ENCODE measurements at places on chromosomes 13 and 19.

GRCh38 chr13:46982856-46983582 is 86.2 kb upstream of the HTR2A start:
- peak; percentile 38 for DNase-seq

GRCh38 chr19:13795595-13796300 is 505 bp downstream of the ZSWIM4 start:
- no peak for DNase-seq

- DNase-seq = no peak
These were observed 442 bp downstream of the REXO1 start for GRCh38 chr19:1847684-1848398.

DNA sequence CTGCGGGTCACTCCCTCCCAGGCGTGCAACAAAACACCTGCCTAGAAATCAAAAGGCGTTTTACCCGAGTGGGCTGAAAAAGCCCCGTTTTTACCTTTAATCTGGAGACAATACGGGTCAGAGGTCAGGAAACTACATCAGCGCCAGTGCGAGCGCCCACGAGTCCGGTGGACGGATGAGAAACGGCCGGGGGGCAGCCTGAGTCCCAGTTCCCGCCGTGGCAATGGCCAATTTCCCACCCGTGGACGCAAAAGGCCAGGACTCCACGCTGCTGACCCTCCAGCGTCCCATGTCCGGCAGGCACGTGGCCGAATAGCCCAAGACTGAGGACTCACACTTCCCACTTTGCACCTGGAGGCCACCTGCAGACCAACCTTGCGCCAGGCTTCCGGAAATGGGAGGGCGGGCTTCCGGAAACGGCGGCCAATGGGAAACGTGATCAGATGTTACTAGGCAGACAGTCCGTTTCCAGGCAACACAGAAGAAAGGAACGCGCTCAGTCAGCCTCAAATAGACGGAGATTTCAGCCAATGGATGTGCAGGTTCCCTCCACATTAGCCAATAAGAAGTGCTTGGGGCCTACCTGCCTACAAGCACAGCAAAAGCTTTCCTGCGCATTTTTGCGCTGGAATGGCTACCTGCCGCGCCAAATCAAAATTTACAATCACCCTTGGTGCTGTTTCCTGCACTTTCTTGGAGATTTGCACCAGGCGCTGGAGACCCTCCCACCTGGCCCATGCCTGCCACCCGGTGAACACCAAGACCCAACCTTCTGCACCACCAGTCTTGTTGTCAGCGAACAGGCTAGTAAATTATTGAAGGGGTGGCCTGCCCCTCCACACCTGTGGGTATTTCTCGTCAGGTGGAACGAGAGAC is 47.4 kb downstream of the ZFP14 start:
- DNase-seq = peak; percentile 89

GRCh38 chr19:10835089-10835753 is 791 bp downstream of the TMED1 start:
- no peak for DNase-seq

DNA sequence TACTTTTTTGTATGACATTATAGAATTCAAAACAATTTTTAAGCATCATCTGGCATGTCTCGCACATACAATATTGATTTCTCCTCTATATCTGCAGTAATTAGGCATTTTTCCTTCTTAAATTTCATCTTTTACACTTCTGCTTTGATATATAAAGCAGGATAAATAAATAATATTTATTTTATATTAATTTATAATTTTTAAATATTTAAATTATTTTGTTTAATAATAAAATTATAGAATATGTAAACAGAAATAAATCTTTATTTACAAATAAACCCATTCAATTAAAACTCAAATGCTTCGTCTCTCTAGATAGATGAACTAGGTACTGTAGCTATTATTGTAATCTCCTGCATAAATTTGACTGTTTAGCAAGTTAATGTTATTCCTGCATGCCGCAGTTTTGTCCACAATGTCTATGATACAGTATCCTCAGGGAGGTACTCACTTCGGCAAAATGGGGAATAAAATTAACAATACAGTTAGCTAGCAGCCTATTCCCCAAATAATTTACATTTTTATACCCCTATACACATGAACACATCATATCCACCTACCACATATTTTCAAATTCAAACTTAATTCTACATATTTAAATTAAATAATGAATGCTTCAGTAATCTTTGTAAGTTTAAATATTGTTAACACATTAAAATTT is 473.6 kb upstream of the SLC10A2 start:
- no peak for DNase-seq

- no peak for DNase-seq
These were observed 64.0 kb downstream of the SERP2 start for GRCh38 chr13:44437356-44438233.

DNA sequence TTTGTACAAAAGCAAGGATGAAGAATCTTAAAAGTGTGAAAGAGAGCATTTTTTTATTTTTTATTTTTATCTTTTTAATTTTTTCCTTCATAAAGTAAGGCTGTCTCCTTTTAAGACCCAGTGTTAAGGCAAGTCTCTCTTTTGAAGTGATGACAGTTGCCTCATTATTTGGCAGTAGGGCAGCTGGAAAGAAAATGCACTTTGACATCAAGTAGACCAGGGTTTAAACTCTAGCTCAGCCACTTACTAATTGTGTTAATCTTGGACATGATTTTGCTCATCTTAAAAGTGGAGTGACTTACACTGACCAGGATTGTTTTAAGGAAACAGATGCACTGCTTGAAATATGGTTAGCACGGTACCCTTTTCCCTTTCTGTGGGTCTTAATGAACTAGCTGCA is 18.5 kb downstream of the GPALPP1 start:
- DNase-seq = no peak

DNA sequence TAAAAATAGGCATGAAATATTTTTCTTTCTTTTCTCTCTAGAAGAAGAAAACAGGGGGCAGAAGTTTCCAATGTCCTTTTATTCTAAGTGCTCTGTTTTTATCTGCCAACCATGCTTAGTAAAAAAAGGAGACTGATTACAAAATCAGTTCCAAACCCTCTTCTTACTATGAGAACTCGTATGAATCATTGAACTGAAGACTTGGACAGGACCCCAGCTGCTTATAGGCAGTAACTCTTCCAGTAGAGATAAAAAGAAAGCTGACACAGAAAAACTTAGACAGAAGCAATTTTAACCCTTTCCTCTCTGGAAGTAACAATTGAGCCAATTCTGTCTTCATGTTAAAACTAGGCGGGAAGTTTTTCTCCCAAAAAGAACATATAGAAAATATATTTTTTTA is 24.5 kb upstream of the FREM2 start:
- DNase-seq = no peak

DNA sequence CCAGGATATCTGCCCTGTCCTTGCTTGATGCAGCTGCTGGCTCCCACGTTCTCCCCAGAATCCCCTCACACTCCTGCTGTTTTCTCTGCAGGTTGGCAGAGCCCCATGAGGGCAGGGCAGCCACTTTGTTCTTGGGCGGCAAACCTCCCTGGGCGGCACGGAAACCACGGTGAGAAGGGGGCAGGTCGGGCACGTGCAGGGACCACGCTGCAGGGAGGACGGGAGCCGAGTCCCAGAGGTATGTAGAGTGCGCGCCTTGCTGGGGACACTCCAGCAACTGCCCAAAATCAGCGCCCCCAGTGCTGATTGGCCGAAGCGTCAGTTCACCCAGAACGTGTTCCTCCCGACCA is 30.3 kb upstream of the MIER2 start:
- DNase-seq = no peak

DNA sequence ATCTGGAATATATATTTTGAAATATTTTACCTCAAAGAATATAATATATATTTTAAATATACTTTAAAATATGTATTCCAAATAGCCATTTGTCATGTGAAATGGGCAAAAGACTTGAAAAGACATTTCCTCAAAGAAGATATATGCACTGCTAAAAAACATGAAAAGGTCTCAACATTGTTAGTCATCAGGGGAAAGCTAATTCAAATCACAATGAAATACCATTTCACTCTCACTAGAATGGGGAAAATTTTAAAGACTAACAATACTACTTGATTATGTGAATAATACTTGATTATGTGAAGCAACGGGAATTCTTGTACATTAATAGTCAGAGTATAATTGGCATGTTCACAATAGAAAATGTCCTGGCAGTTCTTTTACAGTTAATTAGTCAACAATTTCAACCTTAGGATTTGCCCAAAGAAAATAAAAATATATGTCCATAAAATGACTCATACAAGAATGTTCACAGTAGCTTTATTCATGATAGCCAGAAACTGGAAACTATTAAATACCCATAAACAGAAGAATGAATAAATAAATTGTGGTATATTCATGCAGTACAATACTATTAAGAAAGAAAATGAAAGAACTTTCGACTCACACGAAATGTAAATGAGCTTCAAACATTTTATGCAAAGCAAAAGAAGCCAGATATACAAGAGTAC is 6.8 kb upstream of the KBTBD6 start:
- no peak for DNase-seq

DNA sequence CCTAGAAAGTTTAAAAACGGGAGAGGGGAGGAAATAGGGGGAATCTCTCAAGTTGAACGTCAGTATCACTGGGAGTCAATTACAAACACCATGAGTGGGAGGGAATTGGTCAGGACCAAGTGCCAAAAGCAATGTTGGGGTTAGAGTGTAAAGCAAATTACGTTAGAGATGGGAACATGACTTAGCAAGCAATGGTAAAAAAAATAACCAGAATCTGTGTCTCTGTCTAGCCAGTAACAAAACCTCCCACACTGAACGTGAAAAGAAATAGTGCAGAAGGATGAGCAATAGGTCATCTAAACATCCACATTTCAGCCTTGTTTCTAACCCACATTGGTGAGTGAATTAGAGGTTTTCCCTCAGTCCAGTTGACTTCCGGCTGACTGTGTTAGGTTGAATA is 242.2 kb downstream of the COG6 start:
- DNase-seq = no peak

DNA sequence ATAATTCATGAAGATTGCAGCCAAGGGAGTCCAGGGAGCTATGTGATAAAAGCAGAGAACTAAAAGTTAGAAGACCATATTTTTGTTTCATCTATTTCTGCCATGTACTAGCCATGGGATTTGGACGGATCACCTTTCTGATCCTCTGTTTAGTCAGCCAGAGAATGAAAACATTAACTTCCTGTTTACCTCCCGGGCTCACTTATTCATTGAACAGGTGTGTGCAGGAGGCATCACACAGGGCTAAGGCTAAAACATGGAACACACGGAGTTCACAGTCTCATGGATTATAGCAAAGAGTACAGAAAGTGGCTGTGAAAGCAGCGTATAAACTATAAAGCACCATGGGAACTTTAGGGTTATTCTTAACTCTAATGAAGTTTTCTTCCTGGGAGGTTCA is 96.8 kb downstream of the GPR12 start:
- no peak for DNase-seq

DNA sequence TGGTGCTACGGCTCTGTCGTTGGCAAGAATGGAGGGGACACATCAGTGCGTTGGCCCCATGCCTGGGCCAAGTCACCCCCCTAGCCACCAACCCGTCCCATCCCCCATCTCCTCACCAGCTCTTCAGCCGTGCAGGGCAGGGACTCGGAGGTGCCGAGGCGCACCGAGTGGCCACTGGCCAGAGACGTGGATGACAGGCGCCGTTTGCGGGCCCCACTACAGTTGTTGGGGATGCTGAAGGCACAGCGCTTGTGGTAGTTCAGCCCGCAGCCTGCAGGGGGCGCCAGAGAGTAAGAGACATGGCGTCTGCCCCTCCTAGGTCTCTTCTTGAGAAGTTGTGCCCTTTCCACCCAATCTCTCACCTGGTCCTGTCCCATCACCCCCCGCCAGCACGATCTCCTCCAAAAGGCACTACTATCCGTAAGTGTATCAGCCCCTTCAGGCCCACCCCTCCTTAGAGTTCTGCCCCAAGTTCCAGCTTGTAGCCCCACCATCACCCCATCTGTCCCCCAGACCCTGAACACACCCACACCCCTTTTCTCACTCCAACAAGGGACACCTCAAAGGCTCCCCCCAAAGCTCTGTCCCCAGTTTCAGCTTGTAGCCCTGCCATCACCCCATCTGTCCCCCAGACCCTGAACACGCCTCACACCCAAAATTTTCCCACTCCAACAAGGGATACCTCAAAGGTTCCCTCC is 12.4 kb downstream of the PRKD2 start:
- peak; percentile 75 for DNase-seq

DNA sequence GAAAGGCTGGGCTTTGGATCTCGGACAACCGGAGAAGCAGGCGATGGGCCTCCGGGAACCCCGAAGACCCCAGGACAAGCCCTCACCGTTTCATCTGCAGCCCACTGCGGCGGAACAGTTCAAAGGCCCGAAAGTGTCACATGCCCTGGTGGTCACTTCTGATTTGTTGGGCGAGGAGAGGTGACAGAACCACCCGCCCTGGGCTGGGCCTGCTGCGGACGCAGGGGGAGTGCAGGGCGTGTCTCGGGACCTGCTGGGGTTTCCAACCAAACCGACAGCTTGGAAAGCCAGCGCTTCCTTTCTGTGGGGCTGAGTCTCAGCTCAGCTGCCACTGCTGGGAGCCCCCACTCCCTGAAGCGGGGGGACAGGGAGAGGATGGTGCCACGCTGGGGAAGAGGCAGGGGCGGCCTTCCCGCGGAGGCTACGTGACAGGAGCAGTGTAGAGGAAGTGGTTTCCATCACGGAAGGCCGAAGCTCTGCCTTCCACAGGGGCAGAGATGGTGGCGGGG is 22.8 kb upstream of the ZBTB7A start:
- peak; percentile 70 for DNase-seq

- DNase-seq = no peak
These were observed 112.7 kb downstream of the OLFM4 start for GRCh38 chr13:53141336-53141735.

- peak; percentile 100 for DNase-seq
These were observed 720 bp upstream of the HNRNPL start for GRCh38 chr19:38850436-38850975.

DNA sequence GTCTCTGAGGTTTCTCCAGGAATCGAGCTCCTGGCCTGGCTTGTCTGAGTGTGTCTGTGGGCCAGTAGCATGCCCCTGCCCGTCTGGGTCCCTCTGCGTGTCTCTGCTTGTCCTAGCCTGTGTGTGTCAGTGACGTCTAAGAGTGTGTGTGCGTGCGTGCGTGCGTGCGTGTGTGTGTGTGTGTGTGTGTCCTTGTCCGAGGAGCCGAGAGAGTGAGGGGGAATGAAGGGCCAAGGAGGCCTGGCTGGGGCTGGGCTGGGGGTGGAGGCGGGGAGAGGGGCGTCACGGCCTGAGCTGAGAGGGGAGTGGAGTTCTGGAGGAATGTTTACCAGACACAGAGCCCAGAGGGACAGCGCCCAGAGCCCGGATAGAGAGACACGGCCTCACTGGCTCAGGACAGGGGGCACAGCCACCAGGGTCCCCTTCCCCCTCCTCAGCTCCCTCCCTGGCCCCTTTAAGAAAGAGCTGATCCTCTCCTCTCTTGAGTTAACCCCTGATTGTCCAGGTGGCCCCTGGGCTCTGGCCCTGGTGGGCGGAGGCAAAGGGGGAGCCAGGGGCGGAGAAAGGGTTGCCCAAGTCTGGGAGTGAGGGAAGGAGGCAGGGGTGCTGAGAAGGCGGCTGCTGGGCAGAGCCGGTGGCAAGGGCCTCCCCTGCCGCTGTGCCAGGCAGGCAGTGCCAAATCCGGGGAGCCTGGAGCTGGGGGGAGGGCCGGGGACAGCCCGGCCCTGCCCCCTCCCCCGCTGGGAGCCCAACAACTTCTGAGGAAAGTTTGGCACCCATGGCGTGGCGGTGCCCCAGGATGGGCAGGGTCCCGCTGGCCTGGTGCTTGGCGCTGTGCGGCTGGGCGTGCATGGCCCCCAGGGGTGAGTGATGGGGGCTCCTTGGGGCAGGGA is at the start of gene AXL:
TSS of gene AXL (plus strand) at position 609 of the 893 bp plus-strand sequence. CDS start at position 779, 170 bp downstream.
- DNase-seq = no peak

- DNase-seq = no peak
These were observed 99.0 kb downstream of the MBNL2 start for GRCh38 chr13:97321101-97321500.

- no peak for DNase-seq
These were observed 964 bp downstream of the KHSRP start for GRCh38 chr19:6423499-6424194.
